PC-3 (cell line): ENCODE measurements at places on chromosomes 2 and 18. TPM values are rescaled to one million over a fixed set of nuclear protein-coding genes. Genes with fewer than 3 reads are reported as not detected.

Gene PROM2
- total RNA-seq: 64.2 and 77.8 TPM in 2 replicates

- no peak for DNase-seq
Observed at GRCh38 chr2:162509288-162509968, 165.5 kb downstream of the GCA start.

DNA sequence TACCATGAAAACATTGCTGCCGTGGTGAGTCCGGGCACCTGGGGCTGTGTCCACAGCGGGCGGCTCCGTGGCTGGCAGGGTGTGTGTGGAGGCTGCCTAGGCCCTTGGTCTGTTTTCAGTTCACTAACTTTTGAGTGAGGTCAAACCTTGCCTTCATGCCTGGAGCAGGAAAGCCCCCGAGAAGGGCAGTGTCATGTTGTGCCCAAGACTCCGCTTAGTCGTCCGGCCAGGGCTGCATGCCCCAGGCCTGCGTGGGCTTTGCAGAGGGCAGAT is 24.1 kb downstream of the MAL start:
- DNase-seq: no peak

Gene CNGA3
- not detected in 2 replicates for total RNA-seq

DNA sequence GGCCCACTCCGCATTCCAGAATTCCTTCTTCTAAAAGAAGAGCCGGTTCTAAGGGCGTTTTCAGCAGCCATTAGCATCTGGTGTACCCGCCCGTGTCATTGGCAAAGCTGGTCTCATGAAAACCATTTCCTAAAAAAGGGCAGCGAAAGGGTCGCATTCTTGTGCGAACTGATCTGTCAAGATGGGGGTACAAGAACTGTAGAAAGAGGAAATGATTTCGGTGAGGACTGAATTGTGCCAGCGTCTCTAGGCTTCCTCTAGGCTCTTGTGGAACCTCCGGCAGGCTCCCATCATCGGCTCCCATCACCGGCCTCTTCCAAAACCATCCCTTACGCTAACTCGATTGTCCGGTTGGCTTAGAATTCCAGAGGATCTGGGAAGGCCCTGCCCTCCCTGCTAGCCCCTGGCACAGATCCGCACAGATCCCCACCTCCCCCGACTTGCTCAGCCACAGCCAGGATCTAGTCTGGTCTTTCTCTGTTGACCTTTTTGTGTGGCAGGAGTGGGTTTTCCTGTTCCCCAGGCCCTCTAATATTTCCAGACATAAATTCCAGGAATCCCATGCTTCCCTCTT is 1.3 kb downstream of the RAB31 start:
- DNase-seq: no peak

GRCh38 chr2:236844711-236845110 is 241.0 kb upstream of the COPS8 start:
- DNase-seq: no peak

Gene CRYBA2
- 6.4 and 13.5 TPM in 2 replicates for total RNA-seq

GRCh38 chr2:158890296-158890905 is 78.0 kb upstream of the TANC1 start:
- DNase-seq: no peak

DNA sequence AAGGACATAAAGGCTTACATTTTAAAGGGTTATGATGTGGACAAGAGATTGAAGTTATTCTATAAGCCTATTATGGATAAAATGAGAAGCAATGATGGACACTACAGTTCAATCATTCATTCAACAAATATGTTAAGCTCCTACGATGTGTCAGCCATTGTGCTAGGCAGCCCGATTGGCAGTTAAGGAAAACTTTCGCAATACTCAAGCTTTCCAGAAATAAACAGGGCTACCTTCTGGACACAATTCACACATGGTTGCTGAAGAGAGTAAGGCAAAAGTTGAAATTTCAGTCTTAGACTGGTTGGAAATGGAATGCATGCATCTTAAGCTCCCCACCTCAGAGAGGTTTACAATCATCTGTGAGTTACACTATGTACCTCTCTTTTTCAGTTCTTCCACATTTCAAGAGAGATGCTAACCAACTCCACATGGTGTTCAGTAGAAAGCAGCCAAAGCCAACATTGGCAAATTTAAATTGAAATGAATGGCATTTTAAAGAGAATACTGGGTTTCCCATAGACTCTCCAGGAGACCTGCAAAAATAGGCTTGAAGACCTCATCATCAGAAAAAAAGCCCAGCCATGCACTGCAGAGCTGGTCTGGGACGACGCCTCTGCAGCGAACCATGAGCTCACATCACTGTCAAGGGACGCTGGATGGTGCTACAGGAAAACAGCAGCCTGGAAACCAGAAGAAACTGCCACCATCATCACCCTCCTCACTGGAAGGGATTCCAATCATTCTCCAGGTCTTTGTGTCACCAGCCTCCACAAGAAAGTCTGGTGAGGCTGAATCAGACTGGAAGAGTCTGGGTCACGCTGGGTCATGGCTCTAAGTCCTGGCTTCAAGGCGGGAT is 276.3 kb downstream of the AFF3 start:
- no peak for DNase-seq

DNA sequence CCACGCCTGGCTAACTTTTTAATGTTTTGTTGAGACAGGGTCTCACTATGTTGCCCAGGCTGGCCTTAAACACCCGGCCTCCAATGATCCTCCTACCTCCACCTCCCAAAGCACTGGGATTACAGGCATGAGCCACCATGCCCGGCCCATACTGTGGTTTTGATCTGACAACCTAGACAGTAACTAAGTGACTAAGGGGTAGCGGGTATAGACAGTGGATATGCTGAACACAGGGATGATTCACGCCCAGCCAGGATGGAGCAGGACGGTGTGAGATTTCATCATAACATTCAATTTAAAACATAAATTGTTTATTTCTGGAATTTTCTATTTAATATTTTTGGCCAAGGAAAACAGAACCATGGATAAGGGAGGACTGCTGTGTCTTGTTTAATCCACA is 36.0 kb upstream of the YPEL5 start:
- DNase-seq: peak; percentile 34

- no peak for DNase-seq
Observed at GRCh38 chr18:78889250-78889649, 90.4 kb upstream of the SALL3 start.

Gene GAREM2
- total RNA-seq: 1.4 and 1.8 TPM in 2 replicates

GRCh38 chr18:32040936-32041335 is 22.3 kb downstream of the RNF125 start:
- no peak for DNase-seq

Gene ALPP
- 8.6 and 14.4 TPM in 2 replicates for total RNA-seq

GRCh38 chr2:162074928-162075688 is 1.1 kb upstream of the DPP4 start:
- no peak for DNase-seq

GRCh38 chr2:109607766-109608165 is 6.0 kb downstream of the SEPTIN10 start:
- DNase-seq: peak; percentile 20

GRCh38 chr2:238774071-238774470 is 73.8 kb upstream of the TWIST2 start:
- DNase-seq: no peak

GRCh38 chr2:109134741-109135358 is 5.8 kb downstream of the SH3RF3 start:
- no peak for DNase-seq

DNA sequence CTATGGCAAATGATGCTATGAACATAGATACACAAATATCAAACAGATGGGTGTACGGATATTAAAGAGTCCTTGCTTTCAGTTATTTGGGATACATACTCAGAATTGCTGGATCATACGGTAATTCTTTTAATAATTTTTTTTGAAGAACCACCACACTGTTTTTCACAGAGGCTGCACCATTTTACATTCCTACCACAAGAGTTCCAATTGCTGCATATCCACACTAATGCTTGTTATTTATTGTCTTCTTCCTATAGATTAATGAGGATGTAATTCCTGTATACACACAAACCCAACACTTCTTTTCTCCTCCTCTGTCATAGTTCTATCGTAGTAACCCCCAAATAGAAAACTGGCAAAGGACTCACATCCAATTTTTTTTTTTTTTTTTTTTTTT is 21.7 kb downstream of the CD302 start:
- DNase-seq: no peak

- DNase-seq: no peak
Observed at GRCh38 chr2:14661163-14661562, 28.6 kb downstream of the LRATD1 start.

Gene ROCK2
- 35.3 and 40.7 TPM in 2 replicates for total RNA-seq

DNA sequence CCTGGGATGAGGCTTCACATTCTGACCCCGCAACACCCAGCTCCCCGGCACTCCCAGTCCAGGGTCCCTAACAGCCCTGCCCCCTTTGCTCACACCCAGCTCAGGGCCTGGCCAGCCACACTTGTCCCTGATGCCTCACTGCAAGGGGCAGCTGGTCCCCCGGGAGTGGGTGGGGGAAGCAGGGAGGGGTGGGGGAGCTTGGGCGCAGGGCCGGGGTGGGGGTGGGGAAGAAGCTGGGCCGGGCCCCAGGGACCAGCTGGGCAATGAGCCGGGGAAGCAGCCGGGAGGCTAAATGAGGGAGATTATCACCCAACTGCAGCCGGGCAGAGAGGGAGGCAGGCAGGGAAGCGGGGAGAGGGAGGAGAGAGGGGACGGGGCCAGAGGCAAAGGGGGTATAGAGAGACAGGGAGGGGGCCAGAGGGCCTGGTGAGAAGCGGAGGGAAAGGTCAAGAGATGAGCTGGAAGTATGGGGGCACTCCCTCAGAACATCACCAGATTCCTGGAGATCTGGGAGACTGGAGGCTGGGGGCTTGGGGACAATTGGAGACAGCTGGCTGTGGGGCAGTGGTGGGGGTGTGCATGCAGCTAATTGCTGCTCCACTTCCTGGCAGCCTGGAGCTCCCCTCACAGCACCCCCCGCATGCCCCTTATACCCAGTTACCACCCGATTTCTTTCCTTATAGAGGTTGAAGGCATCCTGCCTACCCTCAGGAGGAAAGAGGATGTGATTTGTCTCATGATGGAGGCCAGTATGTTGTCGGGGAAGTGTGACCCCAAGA is 2.5 kb upstream of the ASIC4 start:
- no peak for DNase-seq

DNA sequence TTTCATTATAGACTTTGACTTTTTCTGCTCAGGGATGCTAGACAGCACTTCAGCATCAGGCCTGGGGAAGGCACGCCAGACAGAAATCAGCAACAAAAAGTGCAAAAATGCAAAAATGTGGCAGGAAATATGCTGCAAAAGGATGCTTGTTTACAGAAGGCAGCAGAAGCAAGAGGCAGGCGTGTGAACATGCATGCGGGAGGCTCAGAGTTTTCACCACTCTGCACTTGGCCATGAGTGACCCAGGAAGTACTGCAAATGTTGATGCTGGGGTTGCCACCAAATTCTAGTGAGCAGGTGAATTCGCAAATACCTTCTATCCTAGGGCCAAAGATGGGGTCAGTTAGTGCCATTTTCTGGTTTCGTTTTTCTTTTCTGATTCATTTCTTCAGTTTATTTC is 55.5 kb upstream of the ALKAL2 start:
- DNase-seq: no peak

GRCh38 chr2:224126440-224126839 is 87.4 kb upstream of the SERPINE2 start:
- DNase-seq: no peak

- DNase-seq: peak; percentile 66
Observed at GRCh38 chr2:108571286-108571685, 37.0 kb downstream of the LIMS1 start.

- no peak for DNase-seq
Observed at GRCh38 chr2:197446844-197447243, 6.5 kb upstream of the COQ10B start.

GRCh38 chr2:3483227-3483985 is 35.9 kb downstream of the ADI1 start:
- DNase-seq: peak; percentile 48

- no peak for DNase-seq
Observed at GRCh38 chr2:26478366-26478765, 442 bp upstream of the OTOF start.

GRCh38 chr2:118697781-118698180 is 149.7 kb downstream of the EN1 start:
- peak; percentile 91 for DNase-seq

Gene ALPI
- total RNA-seq: not detected in 2 replicates

Gene TUBB8B
- total RNA-seq: not detected in 2 replicates

GRCh38 chr2:137966043-137966442 is 1.8 kb downstream of the HNMT start:
- DNase-seq: no peak

DNA sequence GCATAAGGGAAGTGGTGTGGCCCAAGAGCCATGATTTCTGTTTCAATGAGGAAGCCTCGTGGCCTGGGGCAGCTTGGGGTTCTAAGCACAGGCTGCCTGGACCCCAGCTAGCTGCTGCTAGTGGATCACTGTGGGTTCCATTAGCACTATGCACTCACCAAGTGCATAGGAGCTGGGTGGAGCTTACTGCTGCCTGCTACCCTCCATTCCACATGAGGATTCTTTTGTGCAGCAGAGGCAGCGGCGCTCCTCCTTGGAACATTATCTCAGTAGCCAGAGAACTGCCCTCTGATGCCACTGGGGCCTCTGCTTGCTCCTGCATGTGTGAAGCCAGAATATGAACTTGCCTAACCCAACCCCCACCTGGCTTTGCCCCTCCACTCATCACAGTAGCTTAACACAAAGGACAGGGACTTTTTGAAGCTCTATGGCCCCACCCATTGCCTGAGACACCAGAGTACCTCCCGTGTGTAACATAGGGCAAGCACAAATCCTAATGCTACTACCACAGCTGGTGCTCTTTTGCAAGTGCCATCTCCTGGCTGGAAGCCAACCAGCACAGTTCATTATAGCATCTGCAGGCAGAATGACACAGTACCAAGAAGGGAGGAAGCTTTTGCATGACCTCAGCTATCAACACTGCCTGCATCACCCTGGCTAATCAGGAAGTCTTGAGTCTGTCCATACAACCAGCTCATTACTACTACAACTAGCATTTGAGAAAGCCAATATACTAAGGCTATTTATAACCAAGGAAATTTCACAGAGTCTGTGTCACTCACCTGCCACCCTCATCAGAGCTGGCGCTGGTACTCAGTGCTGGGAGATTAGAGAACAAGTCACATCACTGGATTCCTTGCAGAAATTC is 297.0 kb upstream of the GULP1 start:
- no peak for DNase-seq

DNA sequence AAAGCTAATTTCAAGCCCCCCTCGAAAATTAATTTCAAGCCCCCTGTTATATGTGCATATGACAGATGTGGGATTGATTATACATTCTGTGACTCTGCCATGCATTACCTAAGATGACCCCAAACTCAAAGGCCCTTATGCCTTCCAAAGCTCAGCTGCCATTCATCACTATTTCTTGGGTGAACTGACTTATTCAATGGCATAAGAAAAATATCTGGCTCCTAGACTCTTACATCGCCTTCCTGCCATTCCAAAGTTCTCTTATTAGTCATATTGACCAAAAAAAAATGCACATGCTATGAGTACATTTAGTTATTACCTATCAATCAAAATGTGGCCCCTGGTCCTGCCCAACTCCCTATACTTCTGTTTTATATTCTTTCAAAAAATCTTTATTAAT is 291.8 kb upstream of the CHAC2 start:
- peak; percentile 59 for DNase-seq

- DNase-seq: no peak
Observed at GRCh38 chr18:26893996-26894395, 28.5 kb upstream of the AQP4 start.

Gene ADRA2B
- total RNA-seq: 0.12 TPM in 1 of 2 replicates, not detected in the other
